ENCODE measurements at places on chromosomes 3 and 15.

DNA sequence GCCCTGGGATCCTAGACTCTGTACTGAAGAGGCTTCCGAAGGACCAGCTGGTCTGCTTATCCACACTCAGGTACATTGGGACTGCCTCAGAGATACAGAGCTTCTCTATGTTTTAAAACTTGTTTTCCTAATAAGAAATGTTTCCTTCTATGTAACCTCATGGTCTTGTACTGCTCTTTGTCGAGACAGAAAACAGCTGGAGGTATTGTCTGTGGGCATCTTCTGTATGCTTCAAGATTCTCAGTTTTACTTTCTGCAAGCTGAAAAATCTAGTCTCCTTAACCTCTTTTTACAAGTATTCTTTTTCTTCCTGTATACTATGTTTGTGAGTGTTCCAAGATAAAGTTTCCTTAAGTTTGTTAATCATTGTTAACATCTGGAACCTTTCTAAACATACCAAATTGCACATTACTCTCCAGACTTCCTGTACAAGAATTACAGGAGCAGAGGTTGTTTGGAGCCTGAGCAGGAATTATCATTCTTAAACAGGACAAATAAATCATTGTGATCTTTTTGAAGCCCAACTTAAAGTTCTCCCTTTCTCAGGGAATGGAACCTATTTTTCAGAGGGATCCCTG lies 358.3 kb upstream of the CFAP20DC start:
- no peak for DNase-seq

GRCh38 chr3:141392897-141393734 lies 24.8 kb downstream of the ZBTB38 start:
- no peak for DNase-seq

DNA sequence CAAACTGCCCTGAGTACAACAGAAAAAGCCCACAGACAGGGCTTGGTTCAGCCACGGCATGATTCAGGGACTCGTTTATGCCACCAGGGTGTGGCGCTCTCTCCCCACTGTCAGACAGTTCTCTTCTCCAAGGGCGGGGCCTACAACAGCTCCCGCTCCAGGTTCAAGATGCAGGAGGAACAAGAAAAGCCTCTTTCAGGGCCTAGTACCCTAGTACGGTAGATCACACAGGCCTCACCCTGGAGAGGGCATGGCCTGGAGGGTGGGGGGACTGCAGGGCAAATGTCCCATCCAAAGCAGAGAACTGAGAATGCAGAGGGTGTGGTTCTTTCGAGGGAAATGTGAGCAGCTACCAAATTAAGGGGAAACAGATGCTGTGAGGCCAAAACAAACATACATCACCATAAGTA lies 12.0 kb downstream of the MESD start:
- no peak for DNase-seq

GRCh38 chr3:98650971-98651779 lies 57.8 kb upstream of the CPOX start:
- no peak for DNase-seq

DNA sequence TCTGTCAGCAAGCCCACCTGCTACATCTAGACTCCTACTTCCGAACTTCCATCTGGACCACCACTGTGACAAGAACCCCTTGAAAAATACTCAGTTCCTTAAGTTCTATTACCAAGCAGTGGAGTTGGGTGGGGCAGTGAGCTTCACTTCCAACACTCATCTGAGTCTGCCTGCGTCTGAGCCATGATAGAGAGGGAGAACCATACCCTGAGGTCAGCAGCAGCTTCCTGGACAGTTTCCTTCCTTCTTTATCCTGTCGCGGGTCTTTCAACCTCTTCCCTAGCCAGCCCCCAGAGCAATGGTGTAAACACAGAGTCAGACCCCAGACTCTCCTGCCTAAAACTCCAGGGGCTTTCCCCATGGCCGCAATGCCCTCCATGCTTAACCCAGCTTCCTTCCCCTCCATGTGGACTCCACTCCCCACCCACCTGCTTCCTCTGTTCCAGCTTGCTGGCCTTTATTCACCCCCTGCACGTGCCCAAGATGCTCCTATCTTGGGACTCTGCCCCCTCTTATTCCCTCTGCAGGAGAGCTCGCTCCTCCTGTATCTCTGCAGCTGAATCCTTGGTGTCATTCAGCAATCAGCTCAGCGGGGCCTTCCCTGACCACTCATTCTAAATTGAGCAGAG lies 211.2 kb downstream of the SHQ1 start:
- no peak for DNase-seq

- peak; percentile 24 for DNase-seq
These were observed 26.4 kb upstream of the LAMP3 start for GRCh38 chr3:183188895-183189462.

DNA sequence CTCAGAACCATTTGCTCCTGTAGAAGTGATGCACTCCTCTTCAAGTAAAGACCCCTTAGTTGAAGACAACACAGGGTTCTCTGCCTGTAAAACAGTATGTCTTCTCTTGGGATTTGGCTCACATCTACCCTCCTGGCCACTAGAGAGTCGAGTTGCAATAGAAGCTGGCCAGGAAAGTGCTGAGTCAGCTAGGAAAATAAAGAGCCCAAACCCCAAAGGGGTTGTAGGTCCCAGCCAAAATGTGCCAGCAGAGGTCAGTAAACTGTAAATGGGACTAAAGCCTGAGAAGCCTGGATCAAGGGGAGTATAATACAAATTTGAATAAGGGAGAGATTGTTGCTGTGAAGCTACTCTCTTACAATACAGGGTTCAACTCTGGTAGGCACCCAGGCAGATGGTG lies 37.2 kb upstream of the THBS1 start:
- no peak for DNase-seq

DNA sequence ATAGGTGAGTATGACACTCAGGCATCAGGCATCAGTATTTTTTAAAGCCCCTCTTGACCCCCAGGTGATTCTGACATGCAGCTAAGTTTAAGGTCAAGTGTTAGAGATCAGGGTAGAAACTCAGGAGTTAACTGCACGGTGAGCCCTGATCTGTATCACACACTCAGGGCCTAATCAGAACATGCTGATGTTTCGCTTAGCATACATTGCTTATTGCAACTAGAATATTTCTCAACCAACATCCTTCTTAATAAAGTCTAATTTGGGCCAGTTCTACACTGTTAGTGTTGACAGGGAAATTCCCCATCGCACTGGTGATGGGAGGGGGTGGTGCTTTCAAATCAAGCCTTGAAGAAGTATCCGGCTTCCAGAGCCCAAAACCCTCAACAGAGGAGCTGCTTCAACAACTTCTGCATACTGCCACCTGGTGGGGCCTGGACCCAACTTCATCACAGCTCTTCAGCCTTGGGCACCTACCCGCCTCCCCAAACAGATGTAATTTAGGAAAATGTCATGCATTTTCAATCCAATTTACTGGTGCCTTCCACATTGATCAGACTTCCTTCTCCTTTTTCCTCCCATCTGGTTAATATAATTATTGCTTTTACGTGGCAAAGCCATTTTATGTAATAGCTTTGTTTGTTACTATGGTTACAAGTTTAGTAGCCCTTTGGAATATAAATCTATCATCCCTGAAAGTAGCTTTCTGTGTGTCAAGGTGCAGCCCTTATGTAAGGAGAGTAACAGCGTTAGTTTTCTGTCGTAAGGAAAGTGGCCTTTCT lies 312.2 kb downstream of the RORA start:
- peak; percentile 74 for DNase-seq

- DNase-seq, result no peak
These were observed 29.4 kb upstream of the HEG1 start for GRCh38 chr3:125085166-125085565.

DNA sequence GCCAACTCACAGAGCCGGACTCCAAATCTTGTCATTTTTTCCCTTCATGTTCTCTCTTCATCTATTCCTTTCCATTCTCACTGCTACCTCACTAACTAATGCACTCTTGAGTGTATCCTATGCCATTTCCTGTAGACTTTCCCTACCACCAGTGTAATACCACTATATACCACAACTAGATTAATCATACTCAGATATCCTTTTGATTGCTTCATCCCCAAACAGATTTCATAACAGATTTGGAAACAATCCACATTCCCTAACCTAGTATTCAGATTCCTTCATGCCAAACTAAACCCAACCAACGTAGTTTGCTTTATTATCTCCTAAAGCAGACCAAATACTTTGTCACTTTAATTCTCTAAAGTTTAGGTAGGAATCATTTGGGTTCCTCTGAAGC lies 2.6 kb upstream of the PLOD2 start:
- DNase-seq, result no peak

GRCh38 chr3:185813205-185813604 lies 11.6 kb downstream of the IGF2BP2 start:
- DNase-seq, result no peak

- DNase-seq, result no peak
These were observed 244.4 kb downstream of the ADAMTSL3 start for GRCh38 chr15:83898361-83898760.

DNA sequence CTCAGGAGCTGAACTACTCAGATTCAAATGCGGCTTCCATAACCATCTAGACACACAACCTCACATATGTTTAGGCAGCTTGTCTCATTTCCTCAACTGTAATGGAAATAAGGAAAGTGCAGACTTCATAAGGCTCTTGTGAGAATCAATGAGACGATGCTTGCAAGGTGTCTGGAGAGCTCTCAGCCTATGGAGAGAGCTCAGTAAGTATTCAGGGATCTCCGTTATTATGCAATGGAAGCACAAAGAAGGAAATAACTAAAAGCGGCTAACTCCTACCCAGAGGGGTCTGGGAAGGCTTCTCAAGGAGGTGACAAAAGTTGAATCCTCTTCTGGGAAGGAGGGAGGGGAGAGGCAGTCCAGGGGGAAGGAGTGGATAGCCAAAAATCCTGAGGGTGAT lies 50.1 kb upstream of the LIPC start:
- no peak for DNase-seq

DNA sequence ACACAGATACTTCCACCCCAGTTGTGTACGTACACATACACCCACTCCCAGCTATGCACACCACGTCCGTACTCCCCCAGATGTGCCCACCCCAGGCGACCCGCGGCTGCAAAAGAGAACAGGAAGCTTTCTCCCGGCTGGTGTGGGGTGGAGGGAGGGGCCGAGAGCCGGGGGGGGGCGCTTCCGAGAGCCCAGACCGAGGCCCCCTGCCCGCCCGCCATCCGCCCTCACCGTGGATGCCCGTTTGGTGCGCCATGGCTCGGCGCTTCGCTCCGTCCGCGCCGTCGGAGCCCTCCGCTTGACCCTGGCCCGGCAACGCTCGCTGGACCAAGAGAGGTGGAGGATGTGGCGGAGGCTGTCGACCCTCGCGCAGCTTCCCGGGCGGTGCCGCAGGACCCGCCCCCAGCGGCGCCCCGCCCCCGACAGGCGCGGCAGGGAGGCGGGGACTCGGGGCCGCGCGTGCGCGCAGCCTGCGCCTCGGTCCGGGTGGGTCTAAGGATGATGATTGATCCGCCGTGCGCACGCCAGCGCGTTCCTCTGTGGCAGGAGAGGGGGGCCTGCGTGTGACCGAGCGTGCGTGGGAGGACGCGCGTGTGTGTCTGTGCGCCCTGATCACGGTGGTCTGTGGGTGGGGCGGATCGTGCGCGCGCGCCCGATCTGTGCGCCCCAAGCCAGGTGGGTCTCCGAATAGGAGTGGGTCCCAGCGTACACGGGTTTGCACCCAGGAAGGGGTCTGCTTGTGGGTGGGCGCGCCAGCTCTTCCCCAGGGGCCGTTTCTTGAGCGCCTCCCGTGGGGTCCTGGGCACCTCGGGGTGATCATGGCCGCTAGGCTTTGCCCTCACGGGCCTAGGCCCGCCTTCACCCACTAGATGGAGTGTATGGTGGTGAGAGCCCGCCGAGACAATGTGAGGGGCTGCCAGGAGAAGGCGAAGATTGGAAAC lies at the start of gene TWF2:
Gene TWF2, minus strand, starts transcription at position 398 of the 941 bp plus-strand sequence. Its CDS starts 142 bp downstream, at position 256.
- peak; percentile 74 for DNase-seq

- no peak for DNase-seq
These were observed 768.1 kb downstream of the GBE1 start for GRCh38 chr3:80993241-80993945.

- no peak for DNase-seq
These were observed 169.5 kb downstream of the CADPS start for GRCh38 chr3:62705721-62706120.

GRCh38 chr15:88745696-88746095 lies 57.5 kb upstream of the ACAN start:
- DNase-seq, result no peak

- no peak for DNase-seq
These were observed 202.4 kb upstream of the ICE2 start for GRCh38 chr15:60681353-60681752.

DNA sequence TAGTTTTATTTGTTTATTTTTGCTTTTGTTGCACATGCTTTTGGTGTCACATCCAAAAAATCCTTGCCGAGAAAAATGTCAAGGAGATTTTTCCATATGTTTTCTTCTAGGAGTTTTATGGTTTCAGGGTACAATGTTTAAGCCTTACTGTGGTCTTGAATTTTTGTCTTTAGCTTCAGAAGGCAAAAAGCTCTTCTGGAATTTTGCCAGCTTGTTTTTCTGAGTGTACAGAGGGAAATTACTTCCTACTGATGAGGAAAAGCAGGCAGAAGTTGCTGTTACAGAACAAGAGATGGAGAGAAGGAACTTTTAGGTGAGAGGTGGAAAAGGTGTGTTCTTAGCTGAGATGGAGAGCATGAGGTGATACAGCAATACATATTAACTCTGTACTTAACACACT lies 59.6 kb downstream of the UBE2E2 start:
- no peak for DNase-seq

DNA sequence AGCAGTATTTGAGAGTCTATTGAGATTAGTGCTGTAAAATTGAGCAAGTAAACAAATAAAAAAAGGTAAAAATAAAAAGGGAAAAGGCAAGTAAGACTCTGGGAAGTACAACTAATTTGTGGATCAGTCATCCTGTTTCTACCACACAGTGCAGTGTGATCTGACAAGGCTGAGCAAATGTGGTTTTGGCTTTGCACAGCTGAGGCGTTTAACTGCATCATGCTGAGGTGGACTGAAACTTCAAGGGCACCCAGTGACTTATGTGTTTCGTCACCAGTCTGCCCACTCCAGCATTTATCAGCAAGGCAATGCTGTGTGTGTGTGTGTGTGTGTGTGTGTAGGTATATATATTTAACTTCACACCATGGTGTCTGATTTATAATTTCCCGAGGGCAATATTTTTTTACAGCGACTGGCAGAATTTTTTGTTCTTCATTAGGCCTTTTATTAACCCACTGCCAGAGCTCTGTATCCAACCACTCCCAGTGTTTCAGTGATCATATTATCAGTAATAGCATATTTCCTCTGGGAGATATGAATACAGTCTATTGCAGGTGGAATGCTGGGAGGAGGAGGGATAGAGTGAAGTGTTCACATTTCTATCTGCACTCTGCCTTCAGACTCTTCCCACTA lies 131.5 kb upstream of the SATB1 start:
- DNase-seq, result peak; percentile 71

GRCh38 chr3:38726751-38727150 lies 77.3 kb upstream of the SCN5A start:
- DNase-seq, result no peak

- no peak for DNase-seq
These were observed 306.2 kb upstream of the ATP11B start for GRCh38 chr3:182487143-182487542.

GRCh38 chr3:23723930-23724329 lies 81.8 kb upstream of the UBE2E1 start:
- no peak for DNase-seq
